Stimulated activated CD8-positive, alpha-beta memory T cell treated with anti-CD3 and anti-CD28 coated beads, Interleukin-4, amount 100 ng/mL, for 4 hours (primary cell): ENCODE measurements at places on chromosomes 6 and 20.
A peak's percentile ranks its signal among the peaks of the same experiment; 100 is the strongest.

GRCh38 chr6:70593118-70593486 lies 26.4 kb downstream of the SDHAF4 start:
- no peak for DNase-seq

- no peak for DNase-seq
Observed at GRCh38 chr20:6744180-6744579, 23.3 kb upstream of the BMP2 start.

DNA sequence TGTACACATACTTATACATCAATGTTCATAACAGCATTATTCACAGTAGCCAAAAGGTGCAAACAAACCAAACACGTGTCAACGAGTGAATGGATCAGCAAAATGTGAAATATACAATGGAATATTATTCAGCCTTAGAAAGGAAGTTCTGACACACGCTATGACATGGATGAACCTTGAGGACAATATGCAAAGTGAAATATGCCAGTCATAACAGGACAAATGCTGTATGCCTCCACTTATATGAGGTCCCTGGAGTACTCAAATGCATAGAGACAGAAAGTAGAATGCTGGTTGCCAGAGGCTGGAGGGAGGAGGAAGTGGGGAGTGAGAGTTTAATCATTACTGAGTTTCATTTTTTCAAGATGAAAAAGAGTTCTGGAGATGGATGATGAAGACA lies 37.8 kb upstream of the IGF2R start:
- DNase-seq = no peak

DNA sequence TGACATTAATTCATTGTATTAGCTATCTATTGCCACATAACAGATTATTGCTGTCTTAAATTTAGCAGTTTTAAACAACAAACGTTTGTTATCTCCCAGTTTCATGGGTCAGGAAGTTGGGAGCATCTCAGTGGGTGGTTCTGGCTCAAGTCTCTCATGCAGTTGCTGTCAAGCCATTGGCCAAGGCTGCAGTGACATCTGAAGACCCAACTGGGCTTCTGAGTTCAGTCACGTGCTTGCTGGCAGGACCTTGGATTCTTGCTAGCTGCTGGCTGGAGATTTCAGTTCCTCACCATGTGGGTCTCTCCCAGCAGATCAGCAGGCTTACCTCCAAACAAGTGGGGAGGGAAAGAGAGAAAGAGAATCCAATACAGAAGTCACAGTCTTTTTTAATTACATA lies 152.6 kb upstream of the EXOC2 start:
- no peak for DNase-seq

- DNase-seq = no peak
Observed at GRCh38 chr20:44884907-44885391, 556 bp upstream of the YWHAB start.

DNA sequence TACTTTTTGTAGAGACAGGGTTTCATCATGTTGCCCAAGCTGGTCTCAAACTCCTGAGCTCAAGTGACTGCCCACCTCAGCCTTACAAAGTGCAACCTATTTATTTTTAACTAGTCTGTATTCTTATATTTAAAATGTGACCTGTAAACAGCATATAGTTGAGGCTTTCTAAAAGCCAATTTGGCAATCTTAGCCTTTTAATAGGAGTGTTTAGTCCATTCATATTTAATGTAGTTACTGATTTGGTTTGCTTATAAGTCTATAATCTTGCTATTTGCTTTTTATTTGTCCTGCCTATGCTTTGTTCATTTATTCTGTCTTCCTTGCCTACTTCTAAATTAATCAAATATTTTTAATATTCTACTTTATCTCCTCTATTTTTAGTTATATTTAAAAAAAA lies 15.0 kb upstream of the SOX4 start:
- DNase-seq = no peak

DNA sequence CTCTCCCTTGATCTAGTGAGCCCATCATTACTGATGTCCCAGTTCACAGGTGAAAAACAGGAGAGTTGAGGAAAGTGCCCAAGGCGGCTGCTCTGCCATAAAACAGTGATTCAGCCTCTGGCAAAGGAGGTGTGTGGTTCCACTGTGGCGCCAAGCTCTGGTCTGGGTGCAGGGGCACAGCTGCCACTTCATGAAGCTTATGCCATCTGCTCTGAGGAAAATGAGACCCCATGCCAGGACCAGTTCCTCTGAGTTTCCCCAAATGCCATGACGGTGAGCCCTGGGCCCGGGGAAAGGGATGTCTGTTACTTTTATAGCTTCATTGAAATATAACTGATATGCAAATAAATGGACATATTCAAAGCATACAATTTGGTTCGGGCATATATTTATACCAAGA lies 33.7 kb upstream of the ZBP1 start:
- no peak for DNase-seq

DNA sequence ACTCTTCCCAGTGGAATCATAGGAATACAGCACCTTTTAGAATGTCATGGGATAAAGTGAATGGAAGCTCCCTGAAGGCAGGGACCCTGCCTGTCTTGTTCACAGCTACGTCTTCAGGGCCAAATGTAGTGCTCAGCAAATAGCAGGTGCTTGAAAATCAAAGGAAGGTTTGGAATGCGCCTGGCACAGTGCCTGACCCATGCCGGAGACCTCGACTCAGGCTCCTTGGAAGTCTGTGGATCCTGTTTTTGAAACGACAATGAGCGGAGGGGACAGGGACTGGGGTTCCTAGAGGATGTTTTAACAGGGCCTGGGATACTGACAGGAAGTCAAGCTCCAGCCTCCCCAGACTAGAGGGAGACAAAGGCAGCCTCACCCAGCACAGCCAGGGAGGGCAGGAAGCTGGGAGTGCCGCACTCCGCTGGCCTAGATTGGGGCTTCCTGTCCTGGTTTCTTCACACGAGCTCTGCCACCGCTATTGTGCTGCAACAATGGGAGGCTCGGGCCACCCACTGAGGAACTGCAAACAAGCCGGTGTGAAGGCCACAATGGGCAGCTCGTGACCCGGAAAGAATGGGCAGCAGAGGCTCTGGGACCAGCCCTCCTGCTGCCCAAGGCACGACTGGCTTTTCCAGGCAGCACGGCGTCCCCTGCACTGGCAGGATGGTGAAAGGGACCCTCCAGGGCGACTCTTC lies 76.7 kb downstream of the PREX1 start:
- no peak for DNase-seq

DNA sequence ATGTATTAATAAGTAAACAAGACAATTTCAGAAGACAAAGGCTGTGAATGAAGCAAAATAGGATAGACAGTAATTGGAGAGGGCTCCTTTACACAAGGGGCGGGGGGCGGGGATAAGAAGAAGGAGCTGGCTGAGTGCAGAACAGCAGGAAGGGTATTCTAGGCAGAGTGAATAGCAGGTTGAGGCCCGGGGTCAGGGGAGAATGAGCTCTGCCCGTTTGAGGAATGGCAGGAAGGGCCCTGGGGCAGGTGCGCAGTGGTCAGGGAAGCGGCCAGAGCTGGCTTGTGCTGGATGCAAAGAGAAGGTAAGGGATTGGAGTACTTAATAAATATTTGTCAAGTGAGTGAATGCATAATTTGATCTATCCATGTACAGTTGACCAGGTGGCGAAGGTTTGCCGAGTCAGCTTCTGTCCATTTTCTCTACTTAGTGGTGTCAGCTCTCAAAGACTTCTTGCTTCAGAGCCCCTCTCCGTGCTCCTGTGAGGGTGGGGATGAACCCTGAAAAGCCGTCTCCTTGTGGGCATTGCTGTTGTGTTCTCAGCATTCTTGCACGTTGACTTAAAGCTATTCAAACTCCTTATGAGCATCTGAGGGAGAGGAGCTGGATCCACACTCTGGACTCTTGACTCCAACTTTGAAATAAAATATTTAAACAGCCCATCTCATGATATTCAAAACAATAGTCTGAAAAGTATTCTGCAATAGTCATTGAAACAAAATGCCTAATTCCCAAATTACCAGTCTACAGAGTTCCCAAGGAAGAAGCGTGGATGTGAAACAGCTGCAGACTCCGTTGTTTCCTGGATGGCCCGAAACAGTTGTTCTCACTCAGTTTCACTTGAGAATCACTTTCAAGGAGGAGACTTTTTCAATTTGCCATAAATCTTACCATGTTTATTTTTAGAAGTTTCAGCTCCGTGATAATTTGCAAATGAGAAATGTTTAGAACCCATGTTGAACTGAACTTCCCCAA lies 105.1 kb downstream of the EDN3 start:
- no peak for DNase-seq

- no peak for DNase-seq
Observed at GRCh38 chr6:163296835-163297519, 117.5 kb upstream of the QKI start.

DNA sequence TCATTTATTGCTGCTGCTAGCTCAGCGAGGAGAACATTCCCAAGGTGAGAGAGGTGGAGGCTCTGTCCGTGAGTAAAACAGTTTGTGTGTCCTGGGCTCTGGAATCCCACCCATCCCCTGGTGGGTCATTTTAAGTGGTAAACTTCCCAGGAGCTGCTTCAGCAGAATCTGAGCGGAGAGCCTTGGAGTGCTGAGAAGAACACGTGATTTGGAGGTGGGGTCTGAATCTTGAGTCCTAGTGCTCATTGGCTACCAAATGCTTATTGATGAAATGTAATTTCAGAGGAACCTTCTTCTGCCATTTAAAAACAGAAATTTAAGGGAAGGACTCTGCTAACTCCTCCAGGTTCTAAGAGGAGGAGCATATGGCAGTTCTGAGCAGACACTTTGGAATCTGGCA lies 132.4 kb downstream of the CDH26 start:
- DNase-seq = no peak

DNA sequence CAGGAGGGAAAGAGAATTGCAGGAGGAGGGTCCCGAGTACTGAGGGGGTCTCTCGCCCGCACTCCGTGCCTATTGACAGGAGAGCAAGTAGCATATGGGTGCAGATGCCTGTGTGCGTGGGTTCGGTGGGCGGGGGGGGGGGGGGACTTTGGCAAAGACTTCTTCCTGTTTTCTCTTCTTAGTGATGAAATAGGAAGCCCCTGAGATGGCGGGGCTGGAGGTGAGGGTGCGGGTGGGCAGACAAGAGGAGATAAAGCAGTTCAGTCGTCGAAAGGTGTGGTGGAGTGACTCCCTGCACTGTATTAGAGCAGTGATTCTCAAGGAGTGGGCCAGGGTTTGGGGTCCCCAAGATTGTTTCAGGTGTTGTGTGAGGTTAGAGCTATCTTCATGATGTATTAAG lies 3.7 kb downstream of the NAA20 start:
- DNase-seq = no peak

- no peak for DNase-seq
Observed at GRCh38 chr6:105207524-105208269, 27.9 kb upstream of the POPDC3 start.

DNA sequence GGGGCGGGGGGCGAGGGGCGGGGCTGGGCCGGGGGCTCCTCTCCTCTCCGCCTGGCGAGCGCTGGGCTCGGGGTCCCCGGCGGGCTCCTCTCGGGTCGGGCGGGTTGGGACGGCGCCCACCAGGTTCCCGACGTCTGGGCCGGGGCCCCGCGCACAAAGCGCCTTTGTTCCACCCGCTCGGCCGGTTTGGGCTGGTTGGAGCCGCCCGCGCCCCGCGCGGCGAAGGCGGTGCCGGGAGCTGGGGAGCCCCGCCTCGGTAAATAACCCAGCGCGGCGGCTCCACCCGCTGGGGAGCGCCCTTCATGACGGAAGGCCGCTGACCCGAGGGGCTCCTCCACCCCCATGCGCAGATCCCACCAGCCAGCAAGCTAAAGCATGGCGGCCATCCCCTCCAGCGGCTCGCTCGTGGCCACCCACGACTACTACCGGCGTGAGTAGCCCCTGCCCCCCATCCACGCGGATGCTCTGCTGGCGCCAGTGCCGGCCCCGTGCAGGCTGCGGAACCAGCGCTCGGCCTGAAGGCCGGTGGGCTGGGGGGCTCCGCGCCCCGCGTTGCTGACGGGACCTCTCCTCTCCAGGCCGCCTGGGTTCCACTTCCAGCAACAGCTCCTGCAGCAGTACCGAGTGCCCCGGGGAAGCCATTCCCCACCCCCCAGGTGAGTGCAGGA lies 503 bp downstream of the PPDPF start:
- peak; percentile 46 for DNase-seq

DNA sequence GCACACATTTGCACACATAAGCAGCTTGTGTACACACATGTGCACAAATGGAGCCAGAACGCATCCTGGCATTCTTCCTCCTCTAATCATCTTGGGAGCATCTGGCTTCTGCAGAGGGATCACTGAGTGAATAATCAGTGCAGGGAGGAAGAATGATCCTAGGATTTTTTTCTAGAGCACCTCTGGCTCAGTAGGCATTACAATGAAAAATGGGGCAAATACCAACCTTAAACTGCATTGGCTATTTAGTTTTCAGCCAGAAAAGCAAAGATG lies 205.7 kb upstream of the TCF21 start:
- DNase-seq = no peak

DNA sequence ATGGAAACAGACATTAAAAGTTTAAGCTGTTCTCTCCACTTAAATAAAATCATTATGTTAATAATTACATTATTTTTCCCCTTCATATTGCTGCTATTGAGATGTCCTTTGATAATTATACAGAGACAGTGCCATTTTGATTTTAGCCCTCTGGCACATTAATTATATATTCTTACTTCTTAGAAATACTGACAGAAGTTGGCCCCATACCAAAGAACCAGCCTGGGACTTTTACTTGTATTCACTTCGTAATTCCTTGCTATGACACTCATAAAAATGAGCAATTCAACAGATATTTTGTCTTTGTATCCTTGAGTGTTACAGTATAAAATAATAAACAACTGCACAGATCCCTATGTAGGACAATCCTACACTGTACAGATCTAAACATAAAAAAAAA lies 743.7 kb downstream of the TBC1D32 start:
- no peak for DNase-seq
